ENCODE measurements at places on chromosomes 7 and 10. TPM values are rescaled to one million over a fixed set of nuclear protein-coding genes. Genes with fewer than 3 reads are reported as not detected.

- H3K27me3 ChIP-seq, result no peaks in the 10 kb centered on the region
- no peak overlapping the region for H3K4me3 ChIP-seq
- no peaks in the 10 kb centered on the region for H3K4me1 ChIP-seq
- no peak overlapping the region for H3K27ac ChIP-seq
Measured at GRCh38 chr10:4567637-4568036, 258.4 kb upstream of the AKR1E2 start.

- DNase-seq, result no peak
- no peak overlapping the region for H3K4me3 ChIP-seq
- H3K27me3 ChIP-seq, result no peaks in the 10 kb centered on the region
- H3K36me3 ChIP-seq, result no peaks in the 10 kb centered on the region
Measured at GRCh38 chr7:151117565-151117964, 31.3 kb downstream of the AGAP3 start.

DNA sequence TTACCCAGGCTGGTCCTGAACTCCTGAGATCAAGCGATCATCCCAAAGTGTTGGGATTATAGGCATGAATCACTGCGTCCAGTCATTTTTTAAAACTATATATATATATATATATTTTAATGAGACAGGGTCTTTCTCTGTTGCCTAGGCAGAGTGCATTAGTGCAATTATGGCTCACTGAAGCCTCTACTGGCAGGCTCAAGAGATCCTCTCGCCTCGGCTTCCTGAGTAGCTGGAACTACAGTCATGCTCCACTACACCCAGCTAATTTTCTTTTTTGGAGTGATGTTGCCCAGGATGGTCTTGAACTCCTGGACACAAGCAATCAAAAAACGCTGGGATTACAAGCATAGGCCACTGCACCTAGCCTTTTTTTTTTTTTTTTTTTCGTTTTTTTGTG lies 55.3 kb upstream of the KAT6B start:
- H3K27ac ChIP-seq, result no peak overlapping the region
- H3K27me3 ChIP-seq, result no peaks in the 10 kb centered on the region
- H3K4me1 ChIP-seq, result peaks cover 7% of the 10 kb centered on the region

GRCh38 chr7:130365511-130366441 lies 14.5 kb upstream of the CPA1 start:
- H3K4me1 ChIP-seq, result peaks cover 48% of the 10 kb centered on the region
- DNase-seq, result peak; percentile 40
- H3K36me3 ChIP-seq, result no peaks in the 10 kb centered on the region
- H3K27me3 ChIP-seq, result no peaks in the 10 kb centered on the region

GRCh38 chr7:55474944-55475854 lies 97.1 kb downstream of the VOPP1 start:
- no peak overlapping the region for H3K27ac ChIP-seq
- H3K4me1 ChIP-seq, result no peaks in the 10 kb centered on the region
- peaks cover 15% of the 10 kb centered on the region for H3K36me3 ChIP-seq
- DNase-seq, result no peak
- H3K4me3 ChIP-seq, result no peak overlapping the region

DNA sequence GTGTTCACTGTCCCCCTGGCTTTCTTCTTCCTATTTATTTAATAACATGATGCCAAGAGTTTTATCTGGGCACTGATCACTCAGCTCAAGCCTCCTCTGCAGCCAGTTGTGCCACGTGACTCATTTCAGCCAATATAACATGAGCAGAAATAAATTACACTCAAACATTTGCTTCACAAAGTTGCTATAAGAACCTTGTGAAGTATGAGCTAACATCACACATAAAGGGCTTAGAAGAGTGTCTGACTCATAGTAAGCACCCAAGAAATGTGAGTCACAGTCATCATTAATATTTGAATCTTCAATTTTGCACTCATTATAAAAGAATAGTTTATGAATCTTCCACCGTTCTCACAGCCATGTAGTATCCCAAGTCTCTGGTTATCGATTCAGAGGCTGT lies 414.6 kb upstream of the NPVF start:
- no peaks in the 10 kb centered on the region for H3K36me3 ChIP-seq
- H3K27ac ChIP-seq, result no peak overlapping the region
- H3K4me3 ChIP-seq, result no peak overlapping the region
- no peaks in the 10 kb centered on the region for H3K4me1 ChIP-seq

- H3K27me3 ChIP-seq, result no peaks in the 10 kb centered on the region
- DNase-seq, result no peak
- no peaks in the 10 kb centered on the region for H3K36me3 ChIP-seq
- no peak overlapping the region for H3K4me3 ChIP-seq
- H3K4me1 ChIP-seq, result no peaks in the 10 kb centered on the region
Measured at GRCh38 chr7:95840953-95841950, 68.9 kb downstream of the DYNC1I1 start.

Gene COL1A2
- not detected for total RNA-seq

Gene AKR1B1
- 1,328 TPM for total RNA-seq

Data from PC-9 (cell line).